Activated T-helper 9 cell treated with anti-CD3 and anti-CD28 coated beads, Interleukin-2, amount 50 U/mL, for 16 hours (primary cell): ENCODE measurements at places on chromosomes 7 and 10.

- DNase-seq: no peak
These were observed 135.3 kb upstream of the MEOX2 start for GRCh38 chr7:15821484-15822427.

DNA sequence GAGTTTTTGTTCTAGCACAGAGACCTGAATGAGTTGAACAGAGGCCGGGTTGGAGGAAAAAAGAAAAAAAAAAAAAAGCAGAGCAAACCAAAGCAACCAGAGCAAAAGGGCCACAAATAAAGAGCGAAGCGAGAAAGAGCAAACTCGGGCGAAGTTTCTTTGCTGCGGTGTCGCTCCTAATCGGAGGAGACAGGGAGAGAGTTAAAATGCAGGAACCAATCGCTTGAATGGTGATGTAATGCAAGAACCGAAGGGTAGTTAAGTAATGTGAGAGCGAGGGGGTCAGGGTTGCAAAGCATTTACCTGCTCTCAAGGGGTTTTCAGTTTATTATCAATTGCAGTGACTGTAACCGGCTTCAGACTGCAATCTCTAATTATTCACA is 271.7 kb downstream of the TRIL start:
- no peak for DNase-seq

DNA sequence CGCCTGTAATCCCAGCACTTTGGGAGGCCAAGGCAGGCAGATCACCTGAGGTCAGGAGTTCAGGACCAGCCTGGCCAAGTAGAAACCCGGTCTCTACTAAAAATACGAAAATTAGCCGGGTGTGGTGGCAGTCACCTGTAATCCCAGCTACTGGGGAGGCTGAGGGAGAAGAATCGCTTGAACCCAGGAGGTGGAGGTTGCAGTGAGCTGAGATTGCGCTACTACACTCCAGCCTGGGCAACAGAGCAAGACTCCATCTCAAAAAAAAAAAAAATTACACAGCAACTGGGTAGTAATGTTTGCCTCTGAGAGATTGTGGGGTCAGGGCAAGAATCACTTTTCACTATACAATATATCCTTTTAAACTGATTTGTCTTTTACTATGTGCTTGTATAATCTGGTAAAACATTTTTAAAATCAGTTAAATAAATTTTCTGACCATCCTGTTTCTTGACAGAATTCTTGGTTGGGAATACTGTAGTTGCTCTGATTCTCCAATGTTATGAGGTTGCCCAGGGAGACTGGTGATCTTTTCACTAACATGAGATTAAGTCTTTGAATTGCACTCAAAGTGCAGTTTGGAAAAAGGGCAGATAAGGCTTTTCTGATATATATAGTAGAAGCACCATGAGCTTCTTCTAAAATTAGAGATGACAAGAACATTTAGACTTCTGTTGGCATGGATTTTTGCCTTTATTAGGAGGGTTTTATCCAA is 1.5 kb downstream of the ENTPD7 start:
- no peak for DNase-seq

- DNase-seq: no peak
These were observed at the start of gene MEOX2 for GRCh38 chr7:15686295-15686956. TSS of gene MEOX2 (minus strand) at chr7:15686683. CDS start at chr7:15686402, 281 bp downstream.

DNA sequence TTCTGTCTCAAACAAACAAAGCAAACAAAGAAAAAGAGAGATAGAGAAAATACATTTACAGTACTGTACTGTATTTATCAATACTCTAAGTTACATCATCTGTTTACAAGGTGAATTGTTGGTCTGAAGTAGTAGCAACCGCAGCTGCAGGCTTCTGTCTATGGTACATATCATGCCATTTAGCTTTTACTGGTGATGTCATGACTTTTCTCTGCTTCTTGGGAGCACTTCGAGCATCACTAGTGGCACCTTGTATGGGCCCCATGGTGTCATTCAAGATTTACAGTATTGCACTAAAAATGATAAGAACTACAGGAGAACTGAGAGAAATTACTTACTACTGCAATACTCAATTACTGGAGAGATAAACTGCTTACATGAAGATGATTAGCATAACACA is 826.9 kb downstream of the CNTNAP2 start:
- no peak for DNase-seq

GRCh38 chr7:107834401-107834800 is 31.4 kb upstream of the SLC26A3 start:
- DNase-seq: no peak

GRCh38 chr7:31903962-31904361 is 166.2 kb downstream of the PDE1C start:
- no peak for DNase-seq

GRCh38 chr10:102782673-102783551 is 39.2 kb downstream of the WBP1L start:
- no peak for DNase-seq

- DNase-seq: no peak
These were observed 14.3 kb downstream of the SFRP5 start for GRCh38 chr10:97757471-97757870.

- no peak for DNase-seq
These were observed 5.6 kb downstream of the NFE2L3 start for GRCh38 chr7:26157520-26158105.

- no peak for DNase-seq
These were observed 13.5 kb downstream of the GCK start for GRCh38 chr7:44175730-44176129.

DNA sequence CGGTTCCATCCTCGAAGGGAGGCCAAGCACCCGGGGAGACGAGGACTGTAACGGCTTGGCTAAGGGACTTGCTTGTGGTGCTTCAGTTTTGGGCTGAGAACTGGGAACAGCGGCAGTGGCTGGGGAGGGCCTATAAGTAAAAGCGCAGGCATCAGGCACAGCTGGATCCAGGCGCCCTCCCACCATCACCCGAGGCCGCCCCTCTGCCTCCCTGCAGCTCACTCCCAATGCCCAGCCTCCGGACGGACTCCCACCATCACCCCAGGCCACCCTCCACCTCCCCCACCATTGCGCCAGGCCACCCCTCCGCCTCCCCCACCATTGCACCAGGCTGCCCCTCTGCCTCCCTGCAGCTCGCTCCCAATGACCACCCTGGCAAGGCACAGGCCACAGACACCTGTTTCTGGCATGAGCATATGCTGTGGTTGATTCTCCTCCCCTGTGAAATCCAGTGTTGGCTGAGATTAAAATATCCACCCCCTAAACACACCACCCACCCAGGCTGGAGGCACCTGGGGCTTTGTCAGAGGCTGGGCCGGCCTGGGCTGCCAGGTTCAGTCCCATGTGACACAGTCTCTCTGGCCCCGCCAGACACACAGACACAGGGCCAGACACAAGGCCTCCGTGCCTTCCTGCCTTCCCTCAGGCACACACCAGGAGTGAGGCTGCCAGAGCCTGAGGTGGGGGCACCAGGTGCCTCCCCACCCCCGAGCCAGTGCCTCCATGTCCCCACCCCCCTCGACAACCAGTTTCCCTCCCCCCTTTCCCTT is 16.7 kb downstream of the MICALL2 start:
- no peak for DNase-seq
